Suprapubic skin (tissue), 4 donors: ENCODE measurements at places on chromosomes 16 and 17.

DNA sequence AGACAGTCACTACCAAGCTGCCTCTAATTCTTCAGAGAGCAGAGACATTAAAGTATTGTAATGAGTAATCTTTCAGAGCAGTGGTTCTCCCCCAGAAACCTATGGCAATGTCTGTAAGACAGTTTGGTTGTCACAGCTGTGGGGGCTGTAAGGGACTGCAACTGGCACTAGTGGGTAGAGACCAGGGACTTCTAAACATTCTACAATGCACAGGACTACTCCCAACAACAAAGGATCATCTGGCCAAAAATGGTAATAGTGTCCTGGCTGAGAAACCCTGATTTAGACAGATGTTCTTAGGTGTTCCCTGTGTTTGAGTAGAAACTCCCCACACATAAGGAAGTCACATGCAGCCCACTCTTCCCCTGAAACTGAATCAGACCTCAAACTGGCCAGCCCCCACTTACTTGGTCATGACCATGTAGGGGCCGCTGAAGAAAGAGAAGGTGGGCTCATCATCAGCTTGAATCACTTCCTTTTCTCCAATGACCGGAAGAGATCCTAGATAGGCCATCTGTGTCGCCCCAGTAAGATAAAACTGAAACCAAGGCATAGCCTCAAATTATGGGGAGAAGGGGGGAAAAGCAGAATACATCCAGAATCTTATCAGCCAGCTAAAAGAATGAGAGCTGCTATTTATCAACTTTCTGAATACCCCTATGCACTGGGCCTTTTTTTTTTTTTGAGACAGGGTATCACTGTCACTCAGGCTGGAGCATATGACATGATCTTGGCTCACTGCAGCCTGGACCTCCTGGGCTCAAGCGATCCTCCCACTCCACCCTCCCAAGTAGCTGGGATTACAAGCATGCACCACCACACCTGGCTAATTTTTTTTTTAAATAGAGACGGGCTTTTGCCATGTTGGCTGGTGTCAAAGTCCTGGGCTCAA lies 75.8 kb downstream of the TEX14 start:
- DNase-seq: no peak

GRCh38 chr16:1963806-1964505 lies 670 bp downstream of the RPS2 start:
- DNase-seq: no peak

DNA sequence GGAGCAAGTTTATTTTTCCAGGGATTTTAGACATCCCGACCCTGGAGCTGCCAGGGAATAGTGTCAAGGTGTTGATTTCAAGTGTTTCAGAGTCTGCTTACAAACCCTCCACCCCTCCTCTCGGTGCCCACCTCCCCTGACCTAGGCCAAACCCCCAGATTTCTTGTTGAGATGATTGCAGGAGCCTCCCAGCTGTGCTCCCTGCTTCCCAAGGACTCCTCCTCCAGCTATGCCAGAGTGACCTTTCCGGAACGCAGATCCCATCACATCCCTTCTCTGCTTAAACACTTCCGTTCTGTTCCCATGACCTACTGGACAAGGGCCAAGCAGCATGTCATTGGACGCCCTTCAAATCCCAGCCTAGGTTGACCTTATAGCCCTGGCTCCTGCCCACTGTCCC lies 23.7 kb upstream of the CDH1 start:
- no peak for DNase-seq

DNA sequence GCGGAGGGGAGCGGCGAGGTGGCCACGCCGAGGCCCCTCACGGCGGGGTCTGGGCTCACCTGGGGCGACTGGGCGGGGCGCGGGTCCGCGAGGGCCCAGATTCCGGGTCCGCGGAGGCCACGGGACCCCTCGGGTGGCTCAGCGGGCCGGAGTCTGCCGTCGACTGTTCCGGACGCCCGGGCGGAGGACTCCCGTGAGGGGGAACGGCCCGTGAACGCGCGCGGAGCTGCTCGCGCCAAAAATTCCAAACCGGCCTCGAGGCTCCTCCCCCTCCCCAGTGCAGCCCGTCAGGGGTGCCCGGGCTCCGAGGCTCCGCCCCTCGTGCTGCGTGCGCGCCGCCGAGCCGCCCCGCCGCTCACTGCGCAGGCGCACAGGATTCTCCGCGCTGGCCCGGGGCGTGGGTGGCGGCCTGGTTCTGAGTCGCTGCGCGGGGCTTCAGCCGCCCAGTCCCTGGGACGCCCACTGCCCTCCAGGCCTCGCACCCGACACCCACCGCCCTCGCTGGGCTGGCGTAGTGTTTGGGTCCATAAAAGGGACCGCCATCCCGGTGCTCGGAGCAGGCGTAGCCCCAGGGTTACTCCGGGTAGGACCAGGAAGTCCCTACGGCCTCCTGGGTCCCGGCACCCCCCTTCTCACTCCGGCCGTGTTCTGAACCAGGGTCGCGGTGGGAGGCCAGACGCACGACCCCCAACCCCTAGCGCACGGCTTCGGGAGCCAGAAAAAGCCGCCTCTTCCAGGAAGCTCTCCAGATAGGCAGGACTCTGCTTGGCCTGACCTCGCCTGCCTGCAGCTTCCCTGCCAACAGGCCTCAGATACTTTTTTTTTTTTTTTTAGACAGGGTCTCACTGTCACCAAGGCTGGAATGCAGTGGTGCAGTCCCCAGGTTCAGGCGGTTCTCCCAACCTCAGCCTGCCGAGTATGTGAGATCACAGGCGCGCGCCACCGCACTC lies at the start of gene PKMYT1:
TSS of gene PKMYT1 (minus strand) at position 220 of the 950 bp plus-strand sequence. CDS start 789 bp downstream, outside the sequence.
- peak; percentile 90 for DNase-seq

- DNase-seq: no peak
Measured at GRCh38 chr17:50519141-50519834, 11.0 kb downstream of the MYCBPAP start.

- no peak for DNase-seq
Measured at GRCh38 chr17:74542166-74542565, 3.7 kb downstream of the CD300C start.

- no peak for DNase-seq
Measured at GRCh38 chr17:54945231-54945630, 23.2 kb downstream of the COX11 start.

DNA sequence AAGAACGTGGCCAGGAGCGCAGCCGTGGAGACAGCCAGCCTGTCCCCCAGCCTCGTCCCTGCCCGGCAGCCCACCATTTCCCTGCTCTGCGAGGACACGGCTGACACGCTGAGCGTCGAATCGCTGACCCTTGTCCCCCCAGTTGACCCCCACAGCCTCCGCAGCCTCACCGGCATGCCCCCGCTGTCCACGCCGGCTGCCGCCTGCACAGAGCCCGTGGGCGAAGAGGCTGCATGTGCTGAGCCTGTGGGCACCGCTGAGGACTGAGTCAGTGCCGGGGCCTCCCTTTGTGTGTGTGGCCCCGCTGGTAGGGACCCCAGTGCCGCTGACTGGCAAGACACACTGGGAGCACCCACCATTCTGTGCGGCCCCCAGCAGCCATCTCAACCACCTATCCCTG lies 77.6 kb downstream of the SOCS1 start:
- no peak for DNase-seq

DNA sequence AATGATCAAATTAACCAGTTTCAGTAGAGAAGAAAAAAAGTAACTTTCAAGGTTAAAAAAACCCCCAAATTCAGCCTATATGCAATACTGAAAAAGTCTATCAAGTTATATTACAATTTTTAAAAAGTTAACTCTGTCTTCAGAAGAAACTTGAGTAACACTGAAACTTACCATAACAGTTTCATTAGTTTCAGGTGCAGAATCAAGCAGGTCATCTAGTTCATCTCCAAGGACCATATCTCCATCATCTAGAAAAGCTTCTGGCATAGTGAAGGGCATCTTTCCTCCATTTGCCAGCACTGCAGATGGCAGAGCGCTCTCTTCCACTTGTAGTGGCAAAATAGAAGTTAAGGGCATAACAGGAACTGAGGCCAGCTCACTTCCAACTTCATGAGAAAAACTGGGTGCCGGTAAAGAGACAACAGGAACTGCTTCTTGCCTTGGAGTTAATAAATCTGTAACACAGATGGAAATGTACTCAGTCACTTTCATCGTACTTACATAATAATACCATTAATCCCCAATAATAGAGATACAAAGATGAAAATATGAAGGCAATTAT lies 22.9 kb downstream of the ZC3H7A start:
- no peak for DNase-seq

DNA sequence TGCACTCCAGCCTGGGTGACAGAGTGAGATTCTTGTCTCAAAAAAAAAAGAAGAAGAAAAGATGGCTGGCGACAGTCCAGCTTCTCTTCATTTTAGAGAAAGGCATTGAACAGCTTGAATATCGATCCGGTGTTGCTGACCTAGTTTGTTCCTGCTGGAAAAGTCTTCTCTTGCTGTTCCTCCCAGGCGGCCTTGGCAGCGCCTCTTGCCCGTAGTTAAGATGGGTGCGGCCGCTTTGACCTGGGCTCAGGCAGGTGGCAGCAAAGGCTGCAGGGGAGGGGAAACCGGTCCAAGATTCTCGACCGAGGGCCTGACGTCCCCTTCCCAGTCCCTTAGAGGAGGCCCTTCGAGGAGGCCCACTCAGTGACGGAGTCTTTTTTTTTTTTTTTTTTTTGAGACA lies 3.8 kb upstream of the ZNF764 start:
- no peak for DNase-seq

DNA sequence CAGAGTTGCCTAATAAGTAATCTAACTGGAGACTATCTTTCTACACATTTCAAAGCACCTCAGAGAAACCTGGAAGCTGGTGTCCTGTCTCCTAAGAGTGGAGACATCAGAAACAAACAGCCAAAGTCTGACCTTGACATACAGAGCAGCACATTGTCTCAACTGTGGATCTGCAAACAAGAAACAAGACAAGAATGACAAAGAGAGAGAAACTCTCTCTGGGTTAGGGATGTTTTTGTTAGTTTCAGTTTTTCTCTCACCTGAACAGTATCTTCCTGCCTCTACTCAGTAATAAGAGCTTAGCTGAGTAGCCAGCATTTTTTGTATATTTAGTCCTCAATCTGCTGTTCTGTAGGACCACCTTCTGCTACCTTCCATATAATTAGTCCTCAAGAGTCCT lies 8.9 kb downstream of the ZNF597 start:
- DNase-seq: no peak

GRCh38 chr17:67546578-67547527 lies 169.8 kb downstream of the PITPNC1 start:
- no peak for DNase-seq

- DNase-seq: no peak
Measured at GRCh38 chr17:7254511-7254910, 2.5 kb downstream of the ELP5 start.

- no peak for DNase-seq
Measured at GRCh38 chr17:56292578-56292977, 139.3 kb downstream of the ANKFN1 start.

DNA sequence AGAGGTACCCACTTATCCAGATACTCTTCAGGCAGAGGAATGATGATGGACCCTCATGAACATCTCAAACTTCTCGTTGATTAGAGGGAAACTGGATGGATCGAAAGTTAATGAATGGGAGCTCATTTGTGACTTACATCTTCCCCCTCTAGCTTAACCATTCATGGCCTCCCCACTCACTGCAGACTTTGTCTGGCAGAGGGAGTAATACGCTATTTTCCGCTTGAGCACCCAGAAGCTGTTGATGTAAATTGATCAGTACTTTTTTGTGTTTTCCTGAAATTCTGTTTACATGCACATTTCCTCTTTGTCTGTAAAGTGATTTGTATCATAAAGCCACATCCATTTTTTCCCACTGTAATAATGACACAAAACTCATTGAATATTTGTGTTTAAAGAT lies 239.1 kb upstream of the RBFOX1 start:
- no peak for DNase-seq

DNA sequence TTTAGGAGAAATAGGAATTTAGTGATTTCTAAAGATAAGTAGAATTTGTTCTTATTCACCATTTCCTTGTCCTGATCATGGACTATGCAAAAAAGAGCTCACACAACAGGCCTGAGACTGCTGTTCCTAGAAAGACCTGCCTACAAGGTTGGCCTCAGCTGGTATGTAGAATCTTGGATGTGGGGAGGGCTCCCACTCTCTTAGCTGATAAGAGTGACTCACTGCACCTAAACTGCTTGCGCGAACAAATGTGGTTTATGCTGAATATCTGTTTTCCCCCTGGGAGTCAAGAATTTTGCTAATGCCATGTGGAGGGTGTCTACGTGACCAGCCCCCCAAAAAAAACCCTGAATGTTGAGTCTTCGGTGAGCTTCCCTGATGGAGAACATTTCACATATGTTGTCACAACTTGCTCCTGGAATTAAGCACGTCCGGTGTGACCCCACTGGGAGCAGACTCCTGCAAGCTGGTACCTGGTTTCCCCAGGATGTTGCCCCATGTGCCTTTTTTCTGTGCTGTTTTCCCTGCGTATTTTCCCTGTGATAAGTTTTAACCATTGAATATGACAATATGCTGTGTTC lies 68.8 kb upstream of the HSBP1 start:
- DNase-seq: no peak

DNA sequence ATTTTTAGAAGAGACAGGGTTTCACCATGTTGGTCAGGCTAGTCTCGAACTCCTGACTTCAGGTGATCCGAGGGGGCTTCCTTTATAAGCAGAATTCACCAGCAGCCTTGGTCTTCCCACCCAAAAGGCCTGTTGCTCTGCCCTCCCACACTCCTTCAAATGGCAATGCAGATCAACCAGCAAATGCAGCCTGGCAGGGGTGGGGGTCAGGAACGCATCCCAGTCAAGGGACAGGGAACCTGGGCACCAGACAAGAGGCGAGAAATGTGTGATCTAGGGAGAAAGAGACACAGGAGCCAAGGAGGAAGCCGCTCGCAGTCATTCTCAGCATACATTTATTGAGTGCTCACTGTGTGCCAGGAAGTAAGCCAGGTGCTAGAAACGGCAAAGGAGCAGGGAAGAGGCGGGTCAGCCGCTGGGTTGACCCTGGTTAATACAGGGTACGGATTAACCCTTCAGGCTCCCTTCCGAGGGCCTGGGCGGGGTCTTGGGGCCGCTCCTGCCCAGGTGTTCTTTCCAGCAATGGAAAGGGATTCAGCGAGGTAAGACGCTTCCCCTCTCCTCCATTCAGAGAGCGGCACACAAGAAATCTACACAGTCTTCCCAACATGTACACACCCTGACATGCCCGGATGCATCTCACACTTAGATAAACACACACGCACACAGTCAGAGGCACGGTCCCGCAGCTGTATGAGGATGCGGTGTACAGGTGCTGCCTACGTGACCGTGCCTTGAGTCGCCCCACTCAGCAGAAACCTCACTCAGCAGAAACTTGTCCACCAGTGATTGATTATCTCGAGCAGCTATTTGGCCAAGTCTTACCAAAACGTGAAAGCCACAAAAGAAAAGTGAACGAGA lies 6.6 kb upstream of the PITPNA start:
- no peak for DNase-seq

- no peak for DNase-seq
Measured at GRCh38 chr17:4287710-4288109, 23.9 kb upstream of the ANKFY1 start.

DNA sequence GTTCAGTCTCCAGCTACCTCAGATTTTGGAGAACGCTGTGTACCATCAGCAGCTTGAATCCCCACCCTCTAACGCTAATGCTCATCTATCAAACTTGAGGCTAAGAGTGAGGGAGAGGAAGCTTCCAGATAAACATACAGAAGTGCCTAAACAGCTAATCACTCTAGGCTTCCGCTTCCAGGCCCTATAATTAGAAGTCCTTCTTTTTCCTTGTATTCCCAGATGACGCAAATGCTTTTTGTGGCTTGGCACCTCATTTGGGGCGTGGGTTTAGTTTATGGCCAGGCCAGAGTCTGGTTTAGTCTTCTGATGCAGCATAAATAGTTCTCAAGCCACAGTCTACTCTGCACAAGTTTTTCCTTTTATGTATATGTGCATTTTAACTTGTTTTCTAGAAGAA lies 263.4 kb downstream of the BCAS3 start:
- DNase-seq: no peak
